ENCODE measurements at places on chromosomes 1 and 21. TPM values are rescaled to one million over a fixed set of nuclear protein-coding genes. Genes with fewer than 3 reads are reported as not detected.

DNA sequence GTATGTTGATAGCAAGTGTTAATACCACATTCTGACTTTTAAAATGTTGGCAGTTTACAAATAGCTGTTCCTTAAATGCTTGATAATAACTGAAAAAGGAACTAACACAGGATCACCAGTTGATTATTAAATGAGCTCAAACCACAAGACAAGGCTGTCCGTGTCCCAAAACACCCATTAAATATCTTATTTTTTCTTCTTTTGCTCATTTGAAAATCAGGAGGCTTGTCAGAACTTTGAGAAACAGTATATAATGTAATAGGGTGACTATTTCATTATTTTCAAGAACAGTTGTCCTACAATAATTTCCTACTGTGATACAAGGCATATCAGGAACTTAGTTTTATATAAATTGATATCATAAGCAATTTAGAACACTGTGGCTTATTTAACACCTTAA lies 2.7 kb downstream of the CDKN2C start:
- no peak for ATAC-seq

The PTPN7 gene
- total RNA-seq = 0.55 TPM

GRCh38 chr1:155073377-155074242 lies 5.0 kb upstream of the EFNA3 start:
- no peak for ATAC-seq

GRCh38 chr21:37580666-37581065 lies 214.1 kb downstream of the DYRK1A start:
- ATAC-seq = no peak

GRCh38 chr21:33840771-33841170 lies 74.8 kb downstream of the ATP5PO start:
- no peak for ATAC-seq

The IFT25 gene
- total RNA-seq = 46.3 TPM

The CAPN8 gene
- total RNA-seq = not detected

- no peak for ATAC-seq
Observed at GRCh38 chr1:40353082-40353481, 20.4 kb upstream of the SMAP2 start.

- no peak for ATAC-seq
Observed at GRCh38 chr1:61013946-61014667, 68.3 kb upstream of the NFIA start.

DNA sequence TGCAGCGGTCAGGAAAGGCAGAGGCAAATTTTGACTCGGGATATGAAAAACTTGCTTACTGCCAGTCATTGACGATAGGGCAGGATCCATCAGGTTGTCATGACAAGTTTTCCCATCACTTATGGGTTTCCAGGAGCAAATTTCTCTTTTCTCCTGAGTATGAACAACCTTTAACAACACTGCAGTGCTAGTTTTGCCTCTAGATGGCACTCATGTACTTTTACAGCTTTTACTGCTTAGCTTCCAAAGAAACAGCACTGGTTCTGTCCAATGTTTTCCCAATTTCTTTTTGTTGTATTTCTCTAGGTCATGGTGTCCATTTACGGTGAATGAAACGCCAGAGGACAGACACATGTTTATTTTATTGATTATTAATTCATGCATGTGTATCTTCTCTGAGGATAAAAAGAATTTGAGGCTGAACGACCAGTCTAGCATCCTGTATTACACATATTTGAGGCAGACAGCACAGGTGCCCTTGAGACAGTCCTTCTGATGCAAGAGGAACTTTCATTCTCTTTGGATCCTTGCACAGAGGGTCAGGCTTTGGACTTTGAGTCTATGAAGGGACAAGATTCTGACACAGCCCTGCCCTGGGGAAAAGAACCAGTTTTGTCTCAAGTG lies 112.3 kb upstream of the TRABD2B start:
- peak; percentile 92 for ATAC-seq

DNA sequence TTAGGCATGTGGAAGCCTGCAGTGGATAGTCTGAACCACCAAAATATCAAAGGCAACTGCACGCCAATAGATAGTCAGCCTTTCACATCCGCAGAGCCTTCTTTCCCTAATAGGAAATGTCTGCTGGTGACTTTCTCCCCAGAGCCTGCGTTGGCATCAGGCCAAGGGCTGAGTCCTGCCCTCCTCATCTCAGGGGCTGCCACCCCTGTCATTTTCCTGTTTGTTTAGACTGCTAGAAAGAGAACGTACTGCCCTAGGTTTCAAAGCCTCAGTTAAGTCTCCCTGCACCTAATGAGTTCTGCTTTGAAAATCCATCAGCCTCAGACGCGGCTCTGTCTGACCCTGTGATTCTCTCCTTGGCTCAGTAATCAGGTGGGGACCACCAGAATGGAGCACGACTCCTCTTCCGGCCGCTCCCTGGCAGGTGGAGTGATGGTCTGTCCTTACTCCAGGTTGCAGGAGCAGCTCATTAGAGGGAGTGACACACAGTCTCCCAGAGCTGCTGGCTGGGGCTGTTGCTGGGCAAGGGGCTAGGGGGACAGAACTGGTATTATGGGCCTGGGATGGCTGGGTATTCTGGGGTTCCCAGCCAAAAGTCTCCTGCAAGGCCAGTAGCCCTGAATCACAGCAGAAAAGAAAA lies 27.3 kb downstream of the STUM start:
- ATAC-seq = peak; percentile 86

DNA sequence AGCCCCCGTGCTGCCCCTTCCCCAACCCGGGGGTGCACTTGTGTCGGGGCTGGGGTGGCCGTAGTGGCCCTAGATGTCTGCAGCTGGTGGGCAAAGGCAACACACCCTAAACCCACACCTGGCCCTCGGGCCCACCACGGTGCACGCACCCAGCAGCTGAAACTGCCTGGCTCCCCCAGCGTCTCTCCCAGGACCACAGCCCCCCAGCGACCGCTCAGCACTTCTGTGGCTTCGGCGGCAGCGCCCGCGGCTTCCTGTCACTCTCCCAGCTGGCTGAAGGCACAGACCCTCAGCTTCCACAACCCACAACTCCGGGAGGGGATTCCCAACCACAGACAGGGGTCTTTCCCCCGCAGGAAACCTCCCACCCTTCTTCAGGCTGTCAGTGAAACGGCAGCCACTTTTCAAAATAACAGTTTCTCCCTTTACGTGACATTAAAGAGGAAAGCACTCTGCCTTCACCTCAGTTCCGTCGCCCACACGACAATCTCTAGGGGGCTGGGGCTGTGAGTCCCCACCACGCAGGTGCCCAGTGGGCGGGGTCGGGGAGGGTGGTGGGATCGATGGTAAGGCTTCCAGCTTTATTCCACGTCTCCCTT lies 40.7 kb upstream of the COL6A2 start:
- no peak for ATAC-seq

DNA sequence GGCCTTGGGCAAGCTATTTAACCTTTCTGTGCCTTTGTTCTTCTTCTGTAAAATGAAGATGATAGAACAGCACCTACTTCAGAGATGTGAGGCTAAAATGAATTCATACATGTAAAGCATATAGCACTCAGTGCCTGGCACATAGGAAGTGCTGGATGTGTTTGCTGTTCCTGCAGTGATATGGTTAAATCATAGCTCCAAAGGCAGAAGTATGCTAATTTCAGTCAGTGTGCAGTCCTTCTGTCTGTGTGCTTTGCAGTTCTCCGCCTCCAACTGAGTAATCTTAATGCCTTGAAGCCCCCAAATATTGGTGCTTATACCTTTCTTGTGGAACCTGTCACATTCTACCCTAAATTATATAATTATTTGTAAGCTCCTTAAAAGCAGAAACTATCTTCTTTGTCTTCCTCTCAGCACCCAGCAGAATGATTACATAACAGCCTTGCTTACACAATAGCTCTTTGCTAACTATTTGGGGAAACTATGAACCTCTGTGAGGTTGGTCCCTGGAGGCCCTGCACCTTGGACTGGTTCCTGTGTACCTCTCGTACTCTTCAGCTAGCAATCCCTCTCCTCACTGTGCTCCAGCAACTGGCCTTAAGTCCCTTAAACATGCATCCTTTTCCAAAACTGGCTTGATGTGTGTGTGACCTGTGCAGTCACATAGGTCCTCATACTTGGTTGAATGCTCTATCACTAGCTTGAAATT lies 57.0 kb upstream of the CACYBP start:
- ATAC-seq = no peak

DNA sequence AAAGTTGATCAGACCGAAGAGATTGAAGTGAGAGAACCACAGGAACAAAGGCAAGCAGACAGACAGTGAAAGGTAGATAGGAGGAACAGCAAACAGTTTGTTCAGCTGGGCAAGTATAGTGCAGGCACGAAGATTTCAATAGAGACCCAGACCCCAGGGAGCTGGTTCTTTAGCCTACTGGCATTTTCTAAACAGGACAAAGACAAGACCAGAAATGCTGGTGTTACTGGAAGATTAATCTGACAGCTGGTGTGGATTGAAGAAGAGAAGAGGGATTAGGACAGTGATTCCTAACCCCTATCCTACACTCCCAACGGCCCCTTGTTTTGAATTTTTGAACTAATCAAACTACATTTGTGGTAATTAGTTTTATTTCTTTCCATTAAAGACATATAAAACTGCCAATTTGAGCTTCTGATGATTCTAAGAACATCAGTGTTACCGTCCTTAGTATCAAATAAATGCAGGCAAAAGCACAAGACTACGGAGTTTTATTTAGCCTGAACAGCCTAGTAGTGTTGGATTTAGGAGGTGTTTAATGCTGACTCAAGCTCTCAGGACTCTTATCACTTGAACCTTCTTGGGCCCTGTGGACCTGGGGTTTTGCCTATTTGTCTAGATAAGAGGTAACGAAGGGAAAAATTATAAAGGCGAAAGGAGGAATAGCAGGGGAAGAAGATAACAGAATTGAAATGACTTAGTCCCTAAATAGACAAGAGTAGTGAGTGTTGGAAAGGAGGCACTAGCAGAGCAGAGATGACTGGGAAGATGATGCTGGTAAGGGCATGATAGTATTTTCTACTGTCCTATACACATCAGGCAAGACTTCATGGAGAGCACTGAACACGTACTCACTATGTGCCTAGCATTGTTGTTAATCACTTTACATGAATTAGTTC lies 2.0 kb downstream of the NPL start:
- ATAC-seq = no peak

The BMP8B gene
- total RNA-seq = 1.3 TPM

DNA sequence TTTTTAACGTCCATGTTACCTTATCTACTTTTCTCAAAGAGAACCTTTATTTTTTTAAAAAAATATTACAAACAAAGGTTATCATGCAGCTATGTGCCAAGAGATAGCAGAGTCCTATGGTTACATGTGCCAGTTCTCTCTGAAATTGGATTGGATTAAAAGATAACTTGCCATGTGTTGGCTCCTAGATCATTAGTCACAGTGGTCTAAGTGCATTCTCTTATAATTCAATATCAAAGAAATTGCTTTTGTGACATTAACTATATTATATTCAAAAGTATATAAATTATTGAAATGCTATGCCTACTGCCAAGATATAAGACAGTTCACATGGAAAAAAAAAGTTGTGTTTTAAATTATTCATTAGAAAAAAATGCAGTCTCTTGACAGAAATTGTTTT lies 494.2 kb downstream of the NEGR1 start:
- no peak for ATAC-seq

GRCh38 chr1:22051607-22052114 lies 848 bp upstream of the CDC42 start:
- ATAC-seq = no peak

DNA sequence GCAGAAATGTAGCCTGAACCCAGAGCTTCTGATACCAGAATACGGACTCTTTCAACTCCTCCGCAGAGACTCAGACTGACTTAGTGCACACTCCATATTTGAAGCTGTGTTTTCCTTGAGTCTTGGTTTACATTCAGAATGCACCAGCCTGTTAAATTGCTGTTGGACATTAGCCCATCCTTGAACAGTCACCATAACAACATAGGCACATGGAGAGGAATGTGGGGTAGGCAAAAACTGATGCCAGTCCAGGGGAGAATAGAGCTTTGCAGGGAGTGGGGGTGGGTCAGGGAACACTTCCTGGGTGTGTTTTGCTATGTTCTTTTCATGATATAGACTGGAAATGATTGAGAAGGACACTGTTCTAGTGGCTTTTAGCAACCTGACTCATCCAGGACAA lies 76.3 kb upstream of the CACNA1E start:
- ATAC-seq = peak; percentile 17

The CELF3 gene
- total RNA-seq = 79.4 TPM

The ZNF695 gene
- 12.6 TPM for total RNA-seq

The CRNN gene
- 0.16 TPM for total RNA-seq

The FAM167B gene
- 12.0 TPM for total RNA-seq

DNA sequence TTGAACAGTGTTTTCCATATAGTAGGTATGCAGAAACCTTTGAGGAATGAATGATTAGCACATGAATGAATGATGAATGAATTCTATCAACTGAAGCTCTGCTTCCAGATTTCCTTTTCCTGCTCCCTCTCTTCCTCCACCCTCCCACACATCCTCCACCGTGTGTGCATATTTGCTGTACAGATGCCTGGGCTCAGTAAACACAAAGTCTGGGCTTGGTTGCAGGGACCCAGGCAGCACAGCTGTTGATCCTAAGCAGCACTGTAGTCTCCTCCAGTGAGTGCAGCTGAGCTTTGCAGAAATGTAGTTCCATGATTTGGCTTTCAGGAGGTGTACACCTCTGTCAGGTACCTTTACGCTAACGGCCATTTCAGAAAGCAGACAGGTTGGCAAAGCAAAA lies 611.7 kb downstream of the NUF2 start:
- peak; percentile 18 for ATAC-seq

DNA sequence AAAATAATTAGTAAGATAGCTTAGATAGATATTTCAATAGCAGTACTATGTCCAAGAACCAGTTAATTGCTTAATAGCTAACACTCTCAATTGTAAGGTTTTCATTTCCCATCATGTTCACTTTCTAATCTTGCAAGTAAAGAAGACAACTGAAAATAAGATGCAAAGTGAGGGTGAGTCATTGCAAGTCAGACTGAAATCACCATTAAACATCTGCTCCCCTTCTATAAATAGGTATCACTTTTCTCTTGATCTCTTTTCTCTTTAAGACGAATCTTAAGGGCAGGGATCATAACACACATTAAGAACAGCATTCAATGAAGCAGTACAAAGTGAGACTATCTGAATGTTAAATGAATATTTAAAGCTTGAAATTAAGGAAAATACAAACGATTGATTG lies 40.4 kb downstream of the UBR4 start:
- ATAC-seq = peak; percentile 79

- no peak for ATAC-seq
Observed at GRCh38 chr1:210340311-210340710, 11.6 kb downstream of the HHAT start.

The ANKRD35 gene
- total RNA-seq = 0.42 TPM
